ENCODE measurements at places on chromosomes 1 and 21.

DNA sequence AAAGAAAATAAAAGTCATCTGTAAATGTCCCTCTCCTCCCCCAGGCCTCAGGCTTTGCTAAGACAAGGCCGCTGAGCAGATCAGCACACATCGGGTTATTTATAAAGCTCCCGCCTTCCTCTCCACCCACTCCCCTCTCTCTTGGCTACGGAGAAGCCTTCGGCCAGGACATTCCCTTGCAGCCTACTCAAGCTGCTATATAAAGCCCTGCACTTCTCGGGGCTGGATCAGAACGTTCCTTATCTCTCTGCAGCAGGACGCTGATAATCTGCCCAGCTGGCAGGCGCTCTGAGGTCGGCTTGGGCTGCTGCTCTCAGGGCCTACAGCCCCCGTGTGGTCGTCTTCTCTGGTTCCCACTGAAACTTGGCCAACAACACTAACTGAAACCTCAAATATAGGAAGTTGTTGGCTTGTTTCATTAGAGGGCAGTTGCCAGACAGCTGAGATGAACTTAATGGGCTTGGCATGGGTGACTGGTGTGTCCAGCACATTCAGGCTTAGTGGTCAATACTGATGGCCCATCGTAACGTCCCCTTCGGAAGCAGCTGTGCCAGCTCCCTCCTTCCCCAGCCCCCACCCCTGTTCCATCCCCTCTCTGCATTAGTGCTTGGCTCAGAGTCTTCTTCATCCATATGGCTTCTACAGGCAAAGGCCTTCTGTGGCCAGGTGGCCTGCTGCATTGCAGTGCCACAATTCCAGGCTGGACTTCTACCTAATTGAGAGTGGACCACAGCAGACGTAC lies 64.6 kb downstream of the IER5 start:
- no peak for DNase-seq

- no peak for DNase-seq
Observed at GRCh38 chr1:168552961-168553360, 9.2 kb upstream of the XCL2 start.

DNA sequence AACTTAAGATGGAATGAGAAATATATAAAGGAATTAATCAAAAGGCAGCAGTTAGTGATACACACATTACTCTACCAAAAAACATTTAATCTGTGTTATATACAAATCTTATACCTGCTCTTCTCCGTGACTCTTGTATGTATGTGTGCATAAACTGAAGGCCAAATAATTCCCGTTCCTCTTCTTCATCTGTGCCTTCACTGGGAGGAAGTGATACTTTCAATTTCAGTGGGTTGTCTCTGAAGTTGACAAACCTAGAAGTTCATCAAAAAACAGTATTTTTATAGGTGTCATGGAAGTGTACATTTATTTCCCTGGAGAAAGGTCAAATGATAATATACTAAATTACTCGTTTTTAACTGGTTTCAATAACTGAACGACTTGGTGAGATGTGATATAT lies 19.3 kb downstream of the TRMT13 start:
- no peak for DNase-seq

DNA sequence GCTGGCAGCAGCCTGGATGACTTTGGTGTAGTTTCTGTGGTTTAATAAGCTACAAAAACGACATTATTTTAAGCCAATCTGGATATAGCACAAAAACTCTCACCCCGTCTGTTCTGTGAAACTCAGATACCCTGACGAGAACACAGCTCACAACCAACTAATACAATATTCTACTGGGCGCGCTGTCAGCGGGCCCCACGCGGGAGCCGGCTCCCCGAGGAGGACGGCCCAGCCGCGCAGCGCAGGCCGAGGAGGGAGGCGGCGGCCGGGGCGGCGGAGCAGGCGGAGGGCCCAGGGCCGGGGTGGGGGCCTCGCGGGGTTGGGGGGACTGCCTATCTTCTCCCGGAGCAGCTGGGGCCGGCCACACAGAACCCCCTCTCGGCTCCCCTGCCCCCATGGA lies 87.2 kb upstream of the POU3F1 start:
- DNase-seq, result no peak

DNA sequence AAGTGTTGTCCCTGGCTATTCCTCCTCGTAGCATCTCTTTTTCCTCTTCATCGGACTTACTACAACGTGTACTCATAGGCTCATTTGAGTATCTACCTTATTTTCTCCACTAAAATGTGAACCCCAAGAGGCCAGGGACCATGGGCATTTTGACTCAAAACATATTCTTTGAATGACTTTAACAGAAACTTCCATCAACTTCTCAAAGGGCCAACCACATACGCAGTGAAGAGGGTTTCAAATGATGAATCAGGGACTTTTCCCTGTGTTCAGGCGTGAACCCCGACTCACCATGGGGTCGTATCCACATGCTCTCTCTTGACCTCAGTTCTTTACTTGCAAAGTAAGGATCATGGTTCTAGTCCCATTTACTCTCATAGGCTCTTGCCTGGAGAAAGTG lies 20.2 kb upstream of the GPR137B start:
- DNase-seq, result no peak

Data from CD4-positive, alpha-beta T cell treated with Interleukin-1 beta for 1 hour (primary cell).